Neural crest cell (in vitro differentiated cells): ENCODE measurements at places on chromosomes 2 and 18.

DNA sequence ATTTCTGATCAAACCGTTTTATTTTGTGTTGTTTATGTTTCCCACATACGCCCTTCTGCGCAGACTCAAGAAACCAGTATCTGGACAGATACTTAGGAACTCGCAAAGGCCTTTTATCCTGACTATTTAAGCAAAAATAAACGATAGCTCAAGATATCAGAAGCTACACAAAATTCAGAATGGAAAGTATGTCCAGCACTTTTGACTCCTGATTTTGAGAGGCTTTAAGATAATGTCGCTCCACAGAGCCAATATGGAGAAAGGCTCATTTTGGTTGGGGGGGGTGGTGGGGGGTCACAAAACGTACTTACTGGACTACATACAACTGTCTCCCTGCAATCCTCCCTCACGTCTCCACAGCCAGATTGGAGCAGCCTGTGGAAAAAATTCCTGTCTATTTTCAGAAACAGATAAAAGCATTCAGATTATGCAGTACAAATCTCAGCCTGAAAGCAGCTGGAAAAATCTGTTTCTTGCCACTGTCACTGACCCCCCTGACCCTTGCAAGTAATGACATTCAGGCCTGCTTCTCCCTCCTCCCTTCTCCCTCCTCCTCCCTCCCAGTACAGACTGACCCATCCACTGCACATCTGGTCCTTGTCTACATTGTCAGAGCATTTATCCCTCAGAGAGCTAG lies 34.9 kb upstream of the LCLAT1 start:
- DNase-seq = no peak

DNA sequence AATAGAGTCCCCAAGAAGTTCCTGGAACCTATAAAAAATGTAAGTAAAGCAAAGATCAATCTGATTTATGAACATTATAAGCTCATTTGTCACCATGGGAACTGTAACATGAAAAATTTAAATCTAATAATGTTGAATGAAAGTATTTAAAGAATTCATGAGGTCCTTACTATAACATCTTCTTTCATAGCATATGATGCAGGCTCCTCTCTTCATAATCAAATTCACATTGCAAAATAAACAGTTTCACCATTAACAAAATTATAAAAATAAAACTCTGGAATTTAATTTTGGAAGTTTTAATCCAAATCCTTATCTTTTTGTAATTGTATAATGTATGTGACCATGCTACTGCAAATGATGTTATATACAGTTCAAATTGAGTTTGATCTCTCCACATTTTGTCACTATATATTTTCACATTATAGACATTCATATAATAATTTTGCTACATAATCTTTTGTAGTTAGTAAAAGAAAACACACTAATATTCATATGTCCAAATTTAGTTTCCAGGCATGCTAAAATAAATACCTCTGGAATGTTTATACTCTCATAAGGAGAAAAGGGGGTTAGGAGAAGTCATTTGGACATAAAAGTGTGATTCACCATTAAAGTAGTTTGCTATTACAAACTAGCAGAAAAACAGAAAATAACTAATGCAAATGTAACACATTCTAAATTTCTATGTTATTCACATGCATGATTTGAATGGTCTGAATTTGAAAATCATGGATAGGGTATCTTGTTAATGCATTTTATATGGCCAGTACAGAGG lies 954.1 kb downstream of the DSC3 start:
- no peak for DNase-seq

- no peak for DNase-seq
Observed at GRCh38 chr2:144834998-144835633, 315.2 kb upstream of the ZEB2 start.

- no peak for DNase-seq
Observed at GRCh38 chr2:107719836-107720235, 106.9 kb upstream of the RGPD4 start.

DNA sequence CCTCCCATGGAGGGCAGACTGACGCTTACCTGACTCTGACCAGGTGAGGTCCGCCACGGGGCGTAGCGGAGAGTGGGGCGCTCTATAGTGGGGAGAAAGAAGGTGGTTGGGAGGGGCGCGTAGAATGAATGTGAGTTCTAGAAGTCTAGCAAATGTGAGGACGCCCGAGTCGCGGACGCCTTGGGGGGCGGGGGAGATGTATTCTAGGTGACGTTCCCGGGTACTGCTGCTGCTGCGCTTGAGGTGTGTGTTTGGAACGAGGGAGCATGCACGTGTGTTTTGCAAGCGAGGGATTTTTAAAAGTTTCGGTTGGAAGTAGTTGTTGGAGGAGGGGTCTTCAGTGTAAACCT lies 758 bp downstream of the RIF1 start:
- DNase-seq = no peak

- no peak for DNase-seq
Observed at GRCh38 chr2:65292106-65292400, 64.4 kb downstream of the ACTR2 start.

DNA sequence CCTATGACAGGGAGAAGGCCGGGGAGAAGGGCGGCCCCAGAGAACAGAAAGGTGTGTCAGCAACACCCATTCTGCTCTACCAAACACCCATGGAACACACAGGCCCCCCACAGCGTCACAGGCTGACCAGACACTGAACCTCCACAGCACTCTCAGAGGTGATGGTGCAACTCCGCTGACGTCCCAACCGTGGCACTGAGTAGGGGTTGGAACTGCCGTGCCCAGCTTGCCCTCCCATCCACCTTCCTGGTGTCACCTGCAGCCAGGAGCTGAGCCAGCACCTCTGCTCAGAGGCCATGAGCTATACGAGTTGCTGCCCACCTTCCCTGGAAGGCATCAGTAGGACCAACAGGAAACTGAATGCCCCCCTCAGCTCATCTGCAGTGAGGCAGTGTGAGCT lies 412.9 kb upstream of the SALL3 start:
- no peak for DNase-seq

DNA sequence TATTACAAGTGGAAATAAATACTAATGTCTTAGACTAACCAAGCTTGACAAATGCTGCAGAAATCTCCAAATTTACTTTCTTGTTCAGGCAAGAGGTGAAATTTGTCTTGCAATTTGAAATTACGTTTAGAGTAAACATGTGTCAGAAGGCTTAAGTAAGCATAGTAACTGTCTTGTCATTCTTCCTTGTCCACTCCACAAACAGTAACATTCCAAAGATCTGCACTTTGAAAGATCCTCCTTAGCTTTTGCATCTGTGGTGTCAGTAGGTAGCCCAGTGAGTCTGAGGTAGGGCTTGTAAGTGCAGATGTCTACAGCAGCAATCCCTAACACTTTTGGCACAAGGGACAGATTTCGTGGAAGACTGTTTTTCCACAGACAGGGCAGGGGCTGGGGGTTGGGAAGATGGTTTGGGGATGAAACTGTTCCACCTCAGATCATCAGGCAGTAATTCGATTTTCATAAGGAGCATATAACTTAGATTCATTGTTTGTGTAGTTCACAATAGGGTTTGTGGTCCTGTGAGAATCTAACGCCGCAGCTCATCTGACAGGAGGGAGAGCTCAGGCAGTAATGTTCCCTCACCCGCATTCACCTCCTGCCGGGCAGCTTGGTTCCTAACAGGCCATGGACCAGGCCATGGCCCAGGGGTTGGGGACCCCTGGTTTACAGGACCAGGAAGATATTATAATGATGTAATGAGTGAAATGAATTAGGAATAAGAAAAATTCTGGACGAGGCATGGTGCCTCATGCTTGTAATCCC lies 18.6 kb downstream of the RASGRP3 start:
- no peak for DNase-seq

- no peak for DNase-seq
Observed at GRCh38 chr2:31127931-31128330, 10.3 kb downstream of the GALNT14 start.
